Osteoblast (primary cell): ENCODE measurements at places on chromosomes 7 and 10. TPM values are rescaled to one million over a fixed set of nuclear protein-coding genes. Genes with fewer than 3 reads are reported as not detected.

GPR37 gene
- total RNA-seq = under 0.01 and 0.29 TPM in 2 replicates

GRCh38 chr10:30792025-30792424, 162.5 kb upstream of the LYZL2 start:
- H3K36me3 ChIP-seq = no peaks in the 10 kb centered on the region
- no peaks in the 10 kb centered on the region for H3K27me3 ChIP-seq
- H3K4me1 ChIP-seq = no peaks in the 10 kb centered on the region
- no peak overlapping the region for H3K27ac ChIP-seq

CNTNAP2 gene
- total RNA-seq = 7.6 and 10.6 TPM in 2 replicates

DNA sequence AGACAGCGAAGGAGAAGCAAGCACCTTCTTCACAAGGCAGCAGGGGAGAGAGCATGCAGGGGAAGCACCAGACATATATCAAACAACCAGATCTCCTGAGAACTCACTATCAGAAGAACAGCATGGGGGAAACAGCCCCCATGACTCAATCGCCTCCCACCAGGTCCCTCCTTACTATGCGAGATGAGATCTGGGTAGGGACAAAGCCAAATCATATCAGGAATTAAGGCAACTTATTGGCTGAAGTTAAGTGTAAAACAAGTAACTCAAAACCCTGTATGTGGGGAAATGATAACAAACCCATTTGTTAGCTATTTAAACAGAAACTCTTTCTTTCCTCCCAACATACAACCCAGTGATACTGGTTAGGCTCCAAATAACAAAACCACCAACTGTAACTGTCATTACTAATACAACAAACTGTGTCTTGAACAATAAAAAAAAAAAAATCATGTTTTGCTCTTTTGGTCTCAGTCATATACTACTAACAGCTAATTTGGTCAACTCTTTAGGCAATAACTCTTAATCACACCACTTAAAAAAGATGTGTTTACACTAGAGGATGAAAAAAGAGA, 57.8 kb downstream of the MINDY3 start:
- H3K4me1 ChIP-seq = no peaks in the 10 kb centered on the region
- no peak overlapping the region for H3K4me3 ChIP-seq
- H3K27ac ChIP-seq = no peak overlapping the region
- H3K27me3 ChIP-seq = no peaks in the 10 kb centered on the region

KCP gene
- total RNA-seq = 0.88 and 1.1 TPM in 2 replicates

MARVELD1 gene
- total RNA-seq = 56.6 and 57.5 TPM in 2 replicates

DNA sequence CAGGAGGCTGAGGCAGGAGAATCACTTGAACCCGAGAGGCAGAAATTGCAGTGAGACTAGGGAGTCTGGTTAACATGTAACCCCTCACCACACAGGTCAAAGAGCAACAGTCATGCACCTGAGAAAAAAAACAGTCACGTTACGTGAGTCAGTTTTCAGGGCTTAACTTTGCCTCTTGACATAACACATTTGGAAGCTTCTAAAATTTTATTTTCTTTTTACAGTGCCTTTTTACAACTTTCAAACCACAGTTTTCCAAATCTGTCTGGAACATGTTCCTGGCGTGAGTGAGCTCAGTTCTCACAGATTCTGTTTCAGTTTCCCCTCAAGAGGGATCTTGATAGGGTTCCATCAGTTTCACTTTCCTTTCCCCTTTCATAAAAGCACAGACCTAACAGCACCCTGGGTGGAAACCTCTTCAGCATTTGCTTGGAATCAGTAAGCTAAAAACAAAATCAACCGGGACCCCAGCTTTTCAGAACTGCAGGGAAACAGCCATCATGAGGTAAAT, 4.4 kb downstream of the IFIT3 start:
- peak overlapping the region; percentile 87 for H3K27ac ChIP-seq
- H3K4me1 ChIP-seq = peaks cover 43% of the 10 kb centered on the region
- no peaks in the 10 kb centered on the region for H3K36me3 ChIP-seq
- H3K27me3 ChIP-seq = no peaks in the 10 kb centered on the region

DNA sequence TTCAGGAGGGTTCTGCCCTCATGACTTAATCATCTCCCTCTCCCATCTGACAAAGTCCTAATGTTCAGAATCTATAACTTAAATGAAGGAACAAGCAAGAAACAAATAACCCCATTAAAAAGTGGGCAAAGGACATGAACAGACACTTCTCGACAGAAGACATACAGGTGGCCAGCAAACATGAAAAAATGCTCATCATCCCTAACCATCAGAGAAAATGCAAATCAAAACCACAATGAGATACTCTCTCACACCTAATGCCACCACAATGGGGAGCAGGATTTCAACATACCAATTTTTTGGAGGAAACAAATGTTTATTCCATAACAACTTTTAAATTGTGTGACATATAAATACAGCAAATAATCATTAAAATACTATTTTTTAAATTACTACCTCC, 3.0 kb upstream of the HTR7 start:
- no peak overlapping the region for H3K4me3 ChIP-seq
- no peaks in the 10 kb centered on the region for H3K36me3 ChIP-seq
- no peak overlapping the region for H3K27ac ChIP-seq
- no peaks in the 10 kb centered on the region for H3K27me3 ChIP-seq
- peaks cover 21% of the 10 kb centered on the region for H3K4me1 ChIP-seq

DNA sequence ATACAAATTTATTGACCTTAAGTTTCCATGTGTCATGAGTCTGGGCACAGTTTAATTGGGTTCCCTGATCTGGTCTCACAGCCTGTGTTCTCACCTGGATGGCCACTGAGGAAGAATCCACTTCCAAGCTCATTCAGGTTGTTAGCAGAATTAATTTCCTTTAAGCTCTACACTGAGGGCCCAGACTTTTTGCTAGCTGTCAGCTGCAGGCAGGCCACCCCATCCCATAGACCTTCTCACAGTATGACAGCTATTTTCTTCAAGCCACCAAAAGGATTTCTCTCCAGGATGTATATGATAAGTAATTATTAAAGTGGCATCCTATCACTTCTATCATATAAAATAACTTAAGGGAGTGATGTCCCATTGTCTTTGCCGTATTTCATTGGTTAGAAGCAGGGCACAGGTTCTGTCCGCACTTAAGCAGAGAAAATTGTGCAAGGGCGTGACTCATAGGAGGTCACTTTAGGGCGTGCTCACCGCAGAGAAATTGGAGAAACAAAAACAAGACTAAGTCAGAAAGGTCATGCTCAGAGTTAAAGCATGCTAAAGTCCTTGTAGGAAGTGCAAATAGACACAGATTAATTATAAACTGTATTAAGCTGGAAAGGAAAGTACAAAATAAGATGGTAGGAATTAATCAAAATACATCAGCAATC, 109.9 kb downstream of the AHR start:
- H3K27me3 ChIP-seq = no peaks in the 10 kb centered on the region
- H3K36me3 ChIP-seq = no peaks in the 10 kb centered on the region
- no peak overlapping the region for H3K4me3 ChIP-seq
- DNase-seq = peak; percentile 1

- DNase-seq = no peak
- H3K36me3 ChIP-seq = no peaks in the 10 kb centered on the region
- no peak overlapping the region for H3K27ac ChIP-seq
- peak overlapping the region; percentile 79 for H3K4me3 ChIP-seq
Measured at GRCh38 chr10:116848032-116848943, 1.0 kb upstream of the ENO4 start.

HOXA3 gene
- 3.5 and 4.0 TPM in 2 replicates for total RNA-seq

- no peak overlapping the region for H3K27ac ChIP-seq
Measured at GRCh38 chr10:100347568-100348195, 649 bp downstream of the SCD start.

DNA sequence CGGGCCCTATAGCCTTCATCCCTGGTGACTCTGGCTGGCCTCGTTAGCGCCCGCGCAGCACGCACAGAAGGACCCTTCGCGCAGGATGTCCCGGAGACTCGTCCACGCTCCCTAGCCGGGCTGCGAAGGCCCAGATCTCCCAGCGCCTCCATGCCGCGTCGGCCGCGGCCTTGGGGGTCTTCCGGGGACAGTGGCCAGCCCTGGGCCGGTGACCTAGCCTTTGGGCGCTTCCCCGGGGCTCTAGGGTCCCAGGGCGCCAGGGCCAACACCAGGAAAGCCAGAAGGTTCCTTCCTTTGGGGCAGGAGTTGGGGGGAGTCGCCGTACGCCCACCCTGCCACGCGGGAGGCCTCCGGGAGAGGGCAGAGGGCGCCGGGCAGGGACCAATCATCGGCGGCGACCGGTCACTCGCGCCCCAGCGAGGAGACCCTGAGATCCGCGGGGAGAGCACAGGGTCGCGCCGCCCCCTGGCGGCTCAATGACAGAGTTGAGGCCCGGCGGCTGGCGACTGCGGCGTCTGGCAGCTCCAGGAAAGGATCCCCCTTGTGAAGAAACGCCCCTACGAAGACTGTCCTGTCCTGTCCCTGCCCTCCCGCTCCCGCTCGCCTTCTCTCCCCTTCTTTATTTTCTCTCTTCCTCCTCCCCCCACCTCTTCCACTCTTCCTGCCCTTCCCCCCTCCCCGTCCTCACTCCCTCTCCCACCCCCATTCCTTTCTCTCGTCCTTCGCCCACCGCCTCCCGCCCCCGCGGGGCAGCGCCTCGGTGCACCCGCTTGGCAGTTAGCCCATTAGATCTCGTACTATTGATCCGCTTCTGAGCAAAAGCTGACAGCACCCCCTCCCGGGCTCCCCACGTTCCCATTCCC, 62.3 kb upstream of the LBX1 start:
- peak overlapping the region; percentile 68 for H3K4me3 ChIP-seq
- peak; percentile 94 for DNase-seq
- H3K4me1 ChIP-seq = peaks cover 3% of the 10 kb centered on the region
- H3K27me3 ChIP-seq = peaks cover 52% of the 10 kb centered on the region
- no peak overlapping the region for H3K27ac ChIP-seq
- H3K36me3 ChIP-seq = no peaks in the 10 kb centered on the region

SGCE gene
- total RNA-seq = 59.8 and 60.8 TPM in 2 replicates

VSTM4 gene
- total RNA-seq = 10.1 and 14.1 TPM in 2 replicates

- no peak overlapping the region for H3K4me3 ChIP-seq
- no peaks in the 10 kb centered on the region for H3K27me3 ChIP-seq
- no peaks in the 10 kb centered on the region for H3K36me3 ChIP-seq
- no peak overlapping the region for H3K27ac ChIP-seq
- H3K4me1 ChIP-seq = no peaks in the 10 kb centered on the region
Measured at GRCh38 chr7:37665352-37666022, 18.1 kb upstream of the GPR141 start.

DNA sequence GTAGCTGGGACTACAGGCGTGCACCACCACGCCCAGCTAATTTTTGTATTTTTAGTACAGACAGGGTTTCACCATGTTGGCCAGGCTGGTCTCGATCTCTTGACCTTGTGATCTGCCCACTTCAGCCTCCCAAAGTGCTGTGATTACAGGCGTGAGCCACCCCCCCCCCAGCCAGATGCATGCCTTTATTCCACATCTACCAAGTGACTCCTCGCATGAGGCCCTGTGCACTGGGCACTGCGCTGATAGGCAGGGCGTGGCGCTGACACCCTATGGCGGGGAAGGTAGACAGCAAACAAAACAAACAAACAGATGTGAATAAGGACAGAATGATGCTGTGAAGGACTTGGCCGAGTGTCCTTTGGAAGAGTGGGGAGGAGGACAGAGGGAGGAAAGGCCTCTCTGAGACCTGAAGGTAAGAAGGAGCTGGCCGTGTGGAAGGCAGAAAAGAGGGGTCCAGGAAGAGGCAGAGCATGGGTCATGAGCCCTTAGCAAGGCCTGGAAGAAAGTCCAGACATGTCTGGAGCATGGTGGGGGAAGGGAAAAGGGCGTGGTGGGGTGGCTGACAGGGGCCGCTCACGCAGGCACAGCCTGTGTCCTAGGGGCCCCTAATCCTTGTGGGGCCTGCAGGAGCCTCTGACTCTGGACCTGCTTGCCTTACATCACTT, 47.5 kb upstream of the CACUL1 start:
- no peak for DNase-seq
- H3K36me3 ChIP-seq = no peaks in the 10 kb centered on the region
- no peak overlapping the region for H3K4me3 ChIP-seq

GRCh38 chr10:93131986-93132385, 58.3 kb downstream of the CYP26A1 start:
- no peak for DNase-seq
- no peaks in the 10 kb centered on the region for H3K27me3 ChIP-seq
- no peaks in the 10 kb centered on the region for H3K4me1 ChIP-seq
- H3K36me3 ChIP-seq = no peaks in the 10 kb centered on the region

- H3K27me3 ChIP-seq = no peaks in the 10 kb centered on the region
- no peaks in the 10 kb centered on the region for H3K36me3 ChIP-seq
- no peak for DNase-seq
- no peak overlapping the region for H3K27ac ChIP-seq
- H3K4me3 ChIP-seq = no peak overlapping the region
- no peaks in the 10 kb centered on the region for H3K4me1 ChIP-seq
Measured at GRCh38 chr7:118327174-118327573, 102.7 kb downstream of the ANKRD7 start.

ABCC2 gene
- 1.5 and 1.8 TPM in 2 replicates for total RNA-seq

- H3K27ac ChIP-seq = peak overlapping the region; percentile 47
- H3K27me3 ChIP-seq = no peaks in the 10 kb centered on the region
- peaks cover 24% of the 10 kb centered on the region for H3K4me1 ChIP-seq
- H3K36me3 ChIP-seq = no peaks in the 10 kb centered on the region
- peak overlapping the region; percentile 9 for H3K4me3 ChIP-seq
- peak; percentile 93 for DNase-seq
Measured at GRCh38 chr10:69807122-69807521, 5.4 kb downstream of the COL13A1 start.

GRCh38 chr7:32428546-32428945, 61.6 kb downstream of the LSM5 start:
- H3K4me3 ChIP-seq = no peak overlapping the region
- peaks cover 17% of the 10 kb centered on the region for H3K27me3 ChIP-seq
- DNase-seq = no peak
- no peaks in the 10 kb centered on the region for H3K4me1 ChIP-seq

GRCh38 chr10:50367732-50368131, 116.4 kb upstream of the ASAH2 start:
- H3K4me3 ChIP-seq = no peak overlapping the region
- no peaks in the 10 kb centered on the region for H3K36me3 ChIP-seq
- no peak for DNase-seq
- H3K27ac ChIP-seq = no peak overlapping the region
- no peaks in the 10 kb centered on the region for H3K4me1 ChIP-seq
- H3K27me3 ChIP-seq = no peaks in the 10 kb centered on the region

GRCh38 chr7:13563257-13563656, 426.2 kb downstream of the ETV1 start:
- no peaks in the 10 kb centered on the region for H3K36me3 ChIP-seq
- no peak overlapping the region for H3K4me3 ChIP-seq
- no peaks in the 10 kb centered on the region for H3K27me3 ChIP-seq
- H3K27ac ChIP-seq = no peak overlapping the region
- DNase-seq = no peak

WNT8B gene
- not detected in 2 replicates for total RNA-seq

NAT16 gene
- total RNA-seq = not detected in 2 replicates

GRCh38 chr7:105853931-105854419, 22.4 kb downstream of the ATXN7L1 start:
- H3K4me3 ChIP-seq = peak overlapping the region; percentile 48
- H3K36me3 ChIP-seq = no peaks in the 10 kb centered on the region
- H3K27ac ChIP-seq = peak overlapping the region; percentile 17
- H3K4me1 ChIP-seq = peaks cover 19% of the 10 kb centered on the region
- H3K27me3 ChIP-seq = no peaks in the 10 kb centered on the region
- peak; percentile 69 for DNase-seq

SPDYE16 gene
- total RNA-seq = under 0.01 and 0.36 TPM in 2 replicates

DNA sequence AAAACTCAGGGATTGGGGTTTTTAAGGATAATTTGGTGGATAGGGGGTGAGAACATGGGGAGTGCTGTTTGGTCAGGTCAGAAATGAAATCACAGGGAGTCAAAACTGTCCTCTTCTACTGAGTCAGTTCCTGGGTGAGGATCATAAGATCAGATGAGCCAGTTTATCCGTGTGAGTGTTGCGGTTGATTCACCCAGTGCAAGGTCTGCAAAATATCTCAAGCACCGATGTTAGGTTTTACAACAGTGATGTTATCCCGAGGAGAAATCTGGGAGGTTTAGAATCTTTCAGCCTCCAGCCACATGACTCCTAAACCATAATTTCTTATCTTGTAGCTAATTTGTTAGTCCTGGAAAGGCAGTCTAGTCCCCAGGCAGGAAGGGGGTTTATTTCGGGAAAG, 31.7 kb upstream of the AGR2 start:
- H3K4me3 ChIP-seq = no peak overlapping the region
- H3K36me3 ChIP-seq = no peaks in the 10 kb centered on the region
- H3K27me3 ChIP-seq = no peaks in the 10 kb centered on the region
- no peak overlapping the region for H3K27ac ChIP-seq
